SW 1271 (cell line): ENCODE measurements at places on chromosomes 4 and X.

DNA sequence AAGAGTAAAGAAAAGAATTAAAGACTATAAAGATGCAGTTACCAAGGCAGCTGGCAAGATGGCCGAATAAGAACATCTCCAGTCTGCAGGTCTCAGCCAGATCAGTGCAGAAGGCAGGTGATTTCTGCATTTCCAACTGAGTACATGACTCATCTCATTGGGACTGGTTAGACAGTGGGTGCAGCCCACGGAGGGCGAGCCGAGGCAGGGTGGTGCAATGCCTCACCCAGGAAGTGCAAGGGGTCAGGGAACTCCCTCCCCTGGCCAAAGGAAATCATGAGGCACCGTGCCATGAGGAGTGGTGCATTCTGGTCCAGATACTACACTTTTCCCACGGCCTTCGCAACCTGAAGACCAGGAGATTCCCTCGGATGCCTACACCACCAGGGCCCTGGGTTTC lies 20.5 kb downstream of the SPIN4 start:
- DNase-seq, result no peak

DNA sequence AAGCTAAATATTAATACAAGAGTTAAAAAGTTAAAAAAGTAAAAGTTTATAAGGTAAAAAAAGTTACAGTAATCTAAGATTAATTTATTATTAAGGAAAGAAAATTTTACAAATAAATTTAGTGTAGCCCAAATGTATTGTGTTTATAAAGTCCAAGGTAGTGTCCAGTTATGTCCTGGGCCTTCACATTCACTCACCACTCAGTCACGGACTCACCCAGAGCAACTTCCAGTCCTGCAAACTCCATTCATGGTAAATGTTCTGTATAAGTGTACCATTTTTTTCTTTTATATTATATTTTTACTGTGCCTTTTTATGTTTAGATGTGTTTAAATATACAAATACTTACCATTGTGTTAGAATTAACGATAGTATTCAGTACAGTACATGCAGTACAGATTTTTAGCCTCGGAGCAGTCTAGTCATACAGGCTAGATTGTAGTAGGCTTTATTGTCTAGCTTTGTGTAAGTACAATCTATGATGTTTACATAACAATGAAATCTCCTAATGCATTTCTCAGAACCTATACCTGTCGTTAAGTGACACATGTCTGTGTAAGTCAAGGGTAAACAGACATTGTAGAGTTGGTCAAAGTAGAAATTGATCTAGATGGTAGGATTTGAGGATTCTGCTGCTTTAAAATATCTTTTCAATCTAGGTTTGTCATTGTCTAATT lies 197.7 kb downstream of the GC start:
- DNase-seq, result no peak

DNA sequence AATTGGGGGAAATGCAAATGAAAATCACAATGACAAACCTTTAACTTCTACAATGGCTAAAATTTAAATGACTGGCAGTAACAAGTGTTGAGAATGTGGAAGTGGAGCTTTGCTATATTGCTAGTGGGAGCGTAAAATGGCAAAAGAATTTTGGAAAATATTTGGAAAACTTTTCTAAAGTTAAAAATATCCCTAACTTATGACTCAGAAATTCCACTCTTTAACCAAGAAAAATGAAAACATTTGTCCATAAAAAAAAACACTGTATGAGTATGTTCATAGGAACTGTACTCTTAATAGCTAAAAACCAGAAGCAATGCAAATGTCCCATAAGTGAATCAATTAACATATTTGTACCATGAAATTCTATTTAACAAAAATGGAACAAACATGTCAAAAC lies 3.6 kb downstream of the TBCK start:
- no peak for DNase-seq

DNA sequence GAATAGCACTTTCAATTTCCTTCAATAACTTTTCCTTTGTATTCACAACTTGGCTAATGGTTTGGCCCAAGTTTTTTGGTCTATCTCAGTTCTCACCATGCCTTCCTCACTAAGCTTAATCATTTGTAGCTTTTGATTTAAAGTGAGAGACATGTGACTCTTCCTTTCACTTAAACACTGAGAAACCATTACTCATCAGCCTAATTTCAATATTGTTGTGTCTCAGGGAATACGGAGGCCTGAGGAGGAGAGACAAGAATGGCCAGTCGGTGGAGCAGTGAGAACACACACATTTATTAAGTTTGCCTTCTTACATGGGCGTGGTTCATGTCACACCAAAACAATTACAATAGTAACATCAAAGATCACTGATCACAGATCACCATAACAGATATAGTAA lies 56.7 kb downstream of the TSPAN5 start:
- no peak for DNase-seq

GRCh38 chrX:68684291-68684918 lies 36.9 kb downstream of the STARD8 start:
- DNase-seq, result no peak

DNA sequence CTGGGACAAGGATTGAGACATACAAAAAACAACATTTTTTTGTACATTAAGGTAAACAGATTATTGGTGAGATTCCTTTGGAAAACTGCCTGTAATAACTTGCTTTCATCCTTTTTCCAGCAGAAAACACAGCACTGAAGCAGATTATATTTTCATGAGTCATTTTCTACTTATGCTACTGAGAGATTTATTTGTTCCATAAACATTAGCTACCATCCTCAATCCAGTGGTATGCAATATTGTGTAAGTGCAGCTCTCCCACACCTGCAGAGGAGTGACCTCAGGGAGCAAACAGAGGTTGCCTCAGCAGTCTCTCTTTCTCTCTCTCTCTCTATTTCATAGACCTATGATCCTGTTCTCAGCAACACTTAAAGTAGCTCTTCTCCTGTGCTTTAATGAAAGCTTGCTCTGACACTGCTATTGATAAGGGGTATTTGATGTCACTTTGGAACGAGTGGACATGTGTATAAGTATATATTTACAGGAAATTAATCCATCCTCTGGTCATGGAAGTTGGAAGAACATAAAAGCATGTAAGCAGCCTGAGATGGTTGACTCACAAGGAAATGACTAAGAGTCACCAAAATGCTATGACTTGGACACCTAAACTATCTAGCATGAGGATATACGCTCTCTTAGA lies 163.7 kb upstream of the SPANXC start:
- DNase-seq, result peak; percentile 98

DNA sequence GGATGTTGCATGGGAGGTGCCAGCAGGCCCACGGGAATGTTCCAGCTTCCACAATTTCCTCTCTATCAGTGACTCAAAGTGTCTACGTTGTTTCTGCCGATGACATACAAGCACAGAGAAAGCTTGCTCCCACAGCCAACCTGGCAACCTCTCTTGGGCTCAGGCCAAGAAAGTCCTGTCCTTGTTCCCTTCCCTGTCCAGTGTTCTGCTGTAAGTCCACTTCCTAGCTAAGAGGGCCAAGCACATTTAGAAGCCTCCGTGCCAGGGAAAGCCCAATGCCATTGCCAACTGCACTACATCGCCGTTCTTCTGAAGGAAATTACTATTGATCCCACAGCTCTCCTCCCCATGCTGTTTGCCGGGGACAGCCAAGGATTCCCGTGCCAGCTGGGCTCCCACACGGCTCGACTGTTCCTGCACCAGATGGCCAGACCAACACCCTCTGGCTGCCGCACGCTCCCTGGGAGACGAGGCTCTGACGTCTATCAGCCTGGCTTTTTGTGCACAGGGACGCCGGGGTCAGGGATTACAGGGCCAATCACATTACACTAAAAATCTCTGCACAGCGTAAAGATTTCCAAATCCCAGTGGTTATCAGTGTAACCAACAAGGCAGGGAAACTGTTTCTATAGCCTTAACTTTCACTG lies 284.0 kb downstream of the BCOR start:
- DNase-seq, result no peak
